HCT116 (cell line): ENCODE measurements at places on chromosomes 11 and 22.

DNA sequence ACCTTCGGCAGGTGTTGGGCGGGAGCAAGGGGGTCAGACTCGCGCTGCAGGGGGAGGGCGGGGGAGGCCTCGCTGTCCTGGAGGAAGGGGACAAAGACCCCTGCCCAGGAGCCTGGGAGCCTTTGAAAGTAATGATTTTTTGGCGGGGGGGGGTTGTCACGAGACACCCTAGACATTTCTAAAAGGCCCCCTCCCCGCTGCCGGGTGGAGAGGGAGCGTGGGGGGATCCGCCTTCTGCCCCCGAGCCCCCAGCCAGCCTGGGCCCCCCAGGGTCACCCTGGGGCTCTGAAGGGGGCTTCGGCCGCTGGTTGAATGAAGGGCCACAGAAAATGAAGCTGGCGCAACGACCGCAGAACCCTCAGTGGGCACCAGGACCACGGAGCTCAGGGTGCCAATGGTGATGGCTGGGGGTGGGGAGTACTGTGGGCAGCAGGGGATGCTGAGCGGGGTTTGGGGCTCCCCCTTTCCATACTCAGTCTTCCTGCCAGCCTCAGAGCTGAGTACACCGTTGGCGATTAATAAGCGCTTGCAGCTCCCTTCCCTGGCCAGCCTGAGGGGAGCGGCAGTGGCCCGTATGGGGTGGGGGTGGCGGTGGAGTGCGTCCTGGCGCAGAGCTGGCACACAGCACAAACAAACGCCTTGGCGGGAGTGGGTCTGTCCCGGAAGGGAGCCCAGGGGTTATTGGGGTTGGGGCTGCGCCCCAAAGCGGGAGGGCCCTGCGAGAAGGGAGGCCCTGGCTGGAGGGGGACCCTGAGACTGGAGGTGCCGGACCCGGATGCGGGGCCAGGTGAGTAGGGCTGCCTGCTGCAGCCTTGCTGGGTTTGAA is 1.2 kb upstream of the DUSP8 start:
- DNase-seq, result no peak

DNA sequence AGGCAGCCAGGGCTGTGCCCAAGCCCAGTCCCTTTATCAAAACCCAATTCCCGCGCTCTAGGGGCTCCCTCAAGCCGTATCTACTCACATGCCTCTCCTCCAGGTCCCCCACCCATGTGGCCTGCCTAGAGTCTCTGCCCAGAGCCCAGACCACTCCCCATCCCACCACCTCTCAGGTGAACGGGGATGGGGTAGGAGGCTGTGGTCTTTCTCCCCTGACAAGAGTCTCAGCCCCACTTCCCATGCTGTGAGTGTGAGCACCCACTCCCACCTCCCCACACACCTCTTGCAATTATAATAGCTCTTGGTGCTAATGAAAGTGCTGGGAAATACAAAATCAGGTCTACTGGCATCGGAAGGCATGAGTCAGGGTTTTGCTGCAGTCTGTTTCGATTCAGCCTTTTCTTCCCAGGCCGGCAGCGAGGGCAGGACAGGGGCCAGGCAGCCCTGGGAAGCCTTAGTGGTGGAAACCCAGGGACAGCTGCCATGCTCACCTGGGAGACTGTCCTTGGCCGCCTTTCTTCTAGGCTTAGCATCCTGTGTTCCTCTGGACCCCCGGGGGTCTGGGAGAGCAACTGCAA is 16.7 kb upstream of the TMPRSS4 start:
- DNase-seq, result no peak

GRCh38 chr22:37619991-37620390 is 11.4 kb downstream of the GGA1 start:
- DNase-seq, result no peak

DNA sequence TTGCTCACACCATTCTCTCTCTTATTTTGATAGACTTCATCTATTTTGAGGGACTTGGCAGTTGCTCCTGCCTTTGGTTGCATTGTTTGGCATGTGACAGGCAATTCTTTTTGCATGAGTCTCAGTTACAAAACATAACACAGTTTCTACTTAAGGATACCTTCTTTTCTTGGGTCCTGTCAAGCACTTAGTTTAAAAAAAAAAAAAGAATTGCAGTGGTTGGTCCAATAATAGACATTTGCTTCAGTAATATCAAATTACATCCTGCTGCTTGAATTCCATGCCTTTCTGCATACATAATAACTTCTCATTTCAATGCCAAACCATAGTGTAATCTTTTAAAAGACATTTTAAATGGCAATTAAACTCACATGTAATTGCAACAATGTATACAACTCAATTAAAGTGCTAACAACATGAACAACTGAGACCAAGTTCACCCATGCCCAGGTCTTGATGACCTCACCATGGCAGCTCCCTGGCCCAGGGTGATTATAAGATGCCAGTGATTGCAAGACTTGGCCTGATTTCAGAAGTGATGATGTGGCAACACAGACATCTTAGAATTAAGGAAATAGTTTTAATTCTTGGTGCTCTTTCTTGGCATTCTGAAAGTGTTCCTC is 32.2 kb upstream of the PLET1 start:
- DNase-seq, result no peak

DNA sequence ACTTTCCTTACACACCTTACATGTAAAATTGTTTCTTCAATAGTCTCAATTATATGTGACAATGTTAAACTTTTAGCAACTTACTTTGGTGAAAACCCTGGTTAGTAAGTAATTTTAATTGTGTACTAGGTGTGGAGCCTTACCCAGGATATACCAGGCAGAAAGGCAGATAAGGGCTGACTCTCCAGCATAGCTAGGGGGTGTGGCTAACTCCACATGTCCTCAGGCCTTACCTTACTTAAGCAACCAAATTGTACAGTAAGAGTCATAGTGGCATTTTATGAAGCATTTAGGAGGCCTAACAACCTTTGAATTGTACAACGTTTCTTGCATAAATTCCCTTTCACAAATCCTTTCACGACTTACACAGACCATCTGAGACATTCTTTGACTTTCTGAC is 118.2 kb upstream of the OR9Q1 start:
- no peak for DNase-seq

- DNase-seq, result no peak
These were observed at the start of gene TSGA10IP for GRCh38 chr11:65945430-65945911. Gene TSGA10IP, plus strand, starts transcription at chr11:65945480. Its CDS starts 196 bp downstream, at chr11:65945676.

- DNase-seq, result no peak
These were observed 63.7 kb downstream of the SGSM3 start for GRCh38 chr22:40434106-40434505.

DNA sequence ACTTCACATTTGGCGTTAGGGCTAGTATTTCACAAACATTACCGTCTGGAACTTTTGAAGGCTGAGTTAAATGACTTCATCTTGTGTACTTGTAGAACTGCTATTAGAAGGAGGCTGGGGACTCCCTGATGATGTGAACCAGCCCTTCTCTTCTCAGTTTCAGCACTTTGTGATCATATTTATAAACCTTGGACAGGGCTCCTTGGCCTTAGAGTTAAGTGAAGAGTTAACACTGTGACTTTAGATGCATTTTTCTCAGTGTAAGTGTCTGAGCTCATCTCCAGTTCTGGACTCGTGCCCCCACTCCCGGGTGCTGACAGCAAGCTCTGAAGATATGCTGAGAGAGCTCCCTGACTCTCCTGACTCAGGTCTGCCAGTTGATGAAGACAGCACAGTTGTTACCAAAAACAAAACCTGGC is 8.4 kb downstream of the MIAT start:
- no peak for DNase-seq

- no peak for DNase-seq
These were observed 205.1 kb upstream of the CADM1 start for GRCh38 chr11:115709297-115709696.

GRCh38 chr11:31847761-31848160 is 36.6 kb upstream of the PAX6 start:
- DNase-seq, result no peak
